Activated naive CD4-positive, alpha-beta T cell treated with anti-CD3 and anti-CD28 coated beads, Interleukin-2, amount 50 U/mL, for 72 hours (primary cell): ENCODE measurements at places on chromosomes 12 and 14. TPM values are rescaled to one million over a fixed set of nuclear protein-coding genes. Genes with fewer than 3 reads are reported as not detected.

Gene LGR5
- not detected for total RNA-seq

Gene MYH6
- not detected for total RNA-seq

Gene METTL17
- 142 TPM for total RNA-seq

Gene SYNDIG1L
- total RNA-seq, result not detected

Gene AQP2
- not detected for total RNA-seq

Gene ARHGAP9
- total RNA-seq, result 195 TPM

Gene CLEC4E
- total RNA-seq, result not detected

Gene IRAK3
- total RNA-seq, result 1.0 TPM

DNA sequence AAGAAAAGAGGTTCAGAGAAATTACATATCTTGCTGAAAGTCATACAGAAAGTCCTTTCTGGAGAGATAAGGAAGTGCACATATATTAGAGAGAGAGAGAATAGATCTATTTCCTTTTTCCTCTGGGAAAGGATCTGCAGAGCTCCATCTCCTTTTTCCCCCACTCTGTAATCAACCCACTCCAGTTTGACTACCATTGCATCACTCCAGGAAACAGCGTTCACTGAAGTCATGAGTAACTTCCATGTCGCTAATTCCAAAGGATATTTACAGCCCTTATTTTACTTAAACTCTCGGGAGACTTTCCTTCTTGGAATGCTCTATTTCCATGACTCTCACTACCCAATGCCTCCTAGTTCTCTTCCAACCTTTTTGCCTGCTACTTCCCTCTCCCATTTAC lies 72.5 kb upstream of the PARP11 start:
- no peak for DNase-seq

GRCh38 chr14:34275078-34275477 lies 187.0 kb downstream of the SPTSSA start:
- no peak for DNase-seq

- DNase-seq, result no peak
Measured at GRCh38 chr14:58701604-58702003, 63.8 kb downstream of the DACT1 start.

DNA sequence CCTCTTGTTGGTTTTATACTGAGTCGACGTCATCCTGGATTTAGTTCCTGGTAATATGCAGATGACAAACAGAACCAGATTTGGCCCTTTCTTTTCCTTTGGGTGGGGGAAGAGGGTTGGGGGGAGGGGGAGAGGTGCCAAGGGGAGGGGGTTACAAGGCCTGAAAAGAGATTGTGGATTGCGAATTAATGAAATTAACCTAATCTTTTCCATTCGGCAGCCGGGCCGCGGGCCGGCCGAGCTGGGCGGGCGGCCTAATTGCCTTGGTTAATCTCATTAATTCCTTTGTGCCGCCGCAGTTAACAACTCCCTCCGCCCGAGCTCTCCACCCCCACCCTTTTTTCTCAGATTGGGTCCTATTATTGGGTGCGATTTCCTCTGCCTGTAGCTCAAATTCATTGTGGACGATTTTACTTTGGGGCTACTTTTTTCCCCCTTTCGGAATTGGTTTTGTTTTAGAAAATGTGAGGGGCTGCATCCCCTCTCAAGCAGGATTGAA lies 387 bp upstream of the GSC start:
- no peak for DNase-seq

GRCh38 chr12:57765003-57765697 lies 1.7 kb downstream of the CYP27B1 start:
- peak; percentile 78 for DNase-seq

DNA sequence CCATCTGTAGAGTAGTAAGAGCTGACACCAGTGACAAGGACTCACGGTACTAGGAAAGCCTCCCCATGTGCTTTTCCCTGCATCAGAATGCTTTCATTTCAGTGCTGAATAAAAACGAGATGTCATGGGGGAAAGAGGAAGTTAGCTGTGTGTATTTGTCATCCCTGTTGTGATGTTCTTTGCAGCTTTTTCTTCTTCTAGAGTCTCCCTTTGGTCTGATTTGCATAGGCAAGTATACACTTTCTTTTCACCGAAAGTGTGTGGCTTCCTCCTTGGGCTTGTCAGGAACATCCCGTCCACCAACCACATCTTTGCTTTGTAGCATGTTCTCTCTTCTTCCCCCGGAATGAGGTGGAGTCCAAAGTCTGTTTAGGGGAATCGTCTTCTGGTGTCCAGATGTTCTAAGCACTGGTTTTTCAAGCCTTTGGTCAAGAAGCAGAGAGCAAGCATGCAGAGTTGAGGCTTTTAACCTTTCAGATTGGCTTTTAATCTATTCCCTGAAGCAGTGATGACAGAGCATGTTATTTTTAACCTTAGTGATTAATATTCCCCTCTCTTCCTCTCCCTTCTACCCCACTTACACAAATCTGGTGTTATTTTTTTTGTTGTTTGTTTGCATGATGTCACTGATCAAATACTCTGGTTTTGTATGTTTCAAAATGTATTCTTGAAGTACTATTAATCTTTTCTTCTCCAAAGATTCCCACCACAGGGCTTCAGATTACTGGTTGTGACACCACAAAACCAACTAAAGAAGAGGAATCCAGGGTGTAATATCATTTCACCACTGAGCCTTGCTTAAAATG lies 163.4 kb downstream of the SAMD4A start:
- peak; percentile 51 for DNase-seq

GRCh38 chr14:55430024-55430690 lies 10.3 kb downstream of the TBPL2 start:
- no peak for DNase-seq

DNA sequence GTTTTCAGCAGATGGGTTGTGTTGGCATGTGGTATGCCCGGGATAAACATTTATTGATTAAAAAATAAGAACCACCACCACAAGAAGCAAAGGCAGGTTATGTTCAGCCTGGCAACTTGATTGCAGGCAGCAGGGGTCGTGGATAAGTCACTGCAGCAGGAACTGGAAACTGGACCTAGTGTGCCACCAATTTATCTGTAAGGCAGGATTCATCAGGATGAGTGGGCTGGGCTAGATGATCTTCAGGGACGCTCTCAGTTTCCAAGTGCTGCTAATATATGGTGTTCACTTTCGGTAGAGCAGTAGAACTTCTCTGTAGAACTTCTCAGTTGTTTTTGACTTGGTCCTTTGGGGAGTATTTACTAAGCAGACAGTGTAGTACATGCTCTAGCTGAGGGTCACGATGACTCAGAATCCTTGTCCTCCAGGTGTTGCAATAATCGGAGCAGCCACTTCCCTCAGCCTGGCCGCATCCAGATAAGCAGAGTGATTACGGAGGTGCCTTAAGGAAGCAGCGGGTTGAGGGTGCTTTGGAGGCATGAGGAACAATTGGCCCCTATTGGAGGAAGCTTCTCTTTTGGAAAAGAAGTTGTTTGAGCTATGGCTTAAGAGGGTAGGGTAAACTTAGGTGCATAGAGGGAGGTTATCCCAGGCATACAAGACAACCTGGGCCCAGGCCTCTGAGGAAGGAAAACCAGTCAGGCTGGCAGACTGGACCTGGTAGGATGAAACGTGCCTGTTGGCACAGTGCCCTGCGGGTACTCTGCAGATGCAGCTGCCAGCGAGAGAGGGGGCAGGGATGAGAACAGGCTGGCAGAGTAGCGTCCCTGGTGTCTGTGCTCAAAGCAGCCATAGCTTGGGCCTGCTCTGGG lies 104.0 kb downstream of the GPR135 start:
- no peak for DNase-seq

GRCh38 chr12:39392154-39392925 lies 50.6 kb downstream of the KIF21A start:
- no peak for DNase-seq

DNA sequence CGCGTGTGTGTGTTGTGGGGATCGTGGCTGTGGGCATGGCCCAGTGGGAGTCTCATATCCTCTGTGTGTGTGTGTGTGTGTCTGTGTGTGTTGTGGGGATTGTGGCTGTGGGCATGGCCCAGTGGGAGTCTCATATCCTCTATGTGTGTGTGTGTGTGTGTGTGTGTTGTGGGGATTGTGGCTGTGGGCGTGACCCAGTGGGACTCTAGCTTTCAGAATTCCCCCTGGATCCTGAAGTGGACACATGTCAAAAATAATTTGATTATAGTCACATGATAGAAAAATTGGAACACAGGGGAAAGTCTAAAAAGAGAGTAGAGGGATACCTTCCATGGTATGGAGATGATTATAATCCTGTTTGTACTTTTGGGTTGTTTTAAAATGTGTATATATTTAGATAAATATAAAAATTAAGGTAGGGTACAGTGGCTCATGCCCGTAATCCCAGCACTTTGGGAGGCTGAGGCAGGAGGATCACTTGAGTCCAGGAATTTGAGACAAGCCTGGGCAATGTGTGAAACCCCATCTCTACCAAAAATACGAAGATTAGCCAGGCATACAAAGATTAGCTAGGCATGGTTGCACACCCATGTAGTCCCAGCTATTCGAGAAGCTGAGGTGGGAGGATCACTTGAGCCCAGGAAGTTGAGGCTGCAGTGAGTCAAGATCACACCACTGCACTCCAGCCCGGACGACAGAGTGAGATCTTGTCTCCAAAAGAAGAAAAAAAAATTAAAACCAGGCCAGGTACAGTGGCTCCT lies 11.0 kb downstream of the PAPLN start:
- no peak for DNase-seq

- DNase-seq, result no peak
Measured at GRCh38 chr12:105640761-105641160, 310.3 kb downstream of the C12orf75 start.

GRCh38 chr12:66014818-66015217 lies 115.7 kb downstream of the LLPH start:
- no peak for DNase-seq

GRCh38 chr12:46629331-46630229 lies 196.2 kb downstream of the SLC38A4 start:
- no peak for DNase-seq

DNA sequence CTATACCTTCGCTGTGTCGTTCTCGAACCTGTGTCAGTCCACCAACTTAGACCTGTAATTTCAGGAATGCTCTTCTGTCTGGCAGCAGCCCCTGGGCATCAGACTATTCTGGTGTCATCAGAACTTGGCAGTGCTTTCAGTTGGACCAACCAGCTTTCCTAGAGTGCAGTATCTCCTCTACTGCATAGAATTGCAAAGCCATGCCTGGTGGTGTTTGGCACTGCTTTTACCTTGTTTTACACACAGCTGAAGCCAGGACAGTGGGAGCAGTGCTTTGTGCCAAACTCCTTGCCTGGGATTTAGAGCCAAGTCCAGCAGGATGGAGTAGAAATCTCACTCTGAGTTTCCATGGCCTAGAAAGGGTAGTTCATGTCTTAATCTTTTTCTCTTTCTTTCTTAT lies 1.5 kb downstream of the FLVCR2 start:
- no peak for DNase-seq

DNA sequence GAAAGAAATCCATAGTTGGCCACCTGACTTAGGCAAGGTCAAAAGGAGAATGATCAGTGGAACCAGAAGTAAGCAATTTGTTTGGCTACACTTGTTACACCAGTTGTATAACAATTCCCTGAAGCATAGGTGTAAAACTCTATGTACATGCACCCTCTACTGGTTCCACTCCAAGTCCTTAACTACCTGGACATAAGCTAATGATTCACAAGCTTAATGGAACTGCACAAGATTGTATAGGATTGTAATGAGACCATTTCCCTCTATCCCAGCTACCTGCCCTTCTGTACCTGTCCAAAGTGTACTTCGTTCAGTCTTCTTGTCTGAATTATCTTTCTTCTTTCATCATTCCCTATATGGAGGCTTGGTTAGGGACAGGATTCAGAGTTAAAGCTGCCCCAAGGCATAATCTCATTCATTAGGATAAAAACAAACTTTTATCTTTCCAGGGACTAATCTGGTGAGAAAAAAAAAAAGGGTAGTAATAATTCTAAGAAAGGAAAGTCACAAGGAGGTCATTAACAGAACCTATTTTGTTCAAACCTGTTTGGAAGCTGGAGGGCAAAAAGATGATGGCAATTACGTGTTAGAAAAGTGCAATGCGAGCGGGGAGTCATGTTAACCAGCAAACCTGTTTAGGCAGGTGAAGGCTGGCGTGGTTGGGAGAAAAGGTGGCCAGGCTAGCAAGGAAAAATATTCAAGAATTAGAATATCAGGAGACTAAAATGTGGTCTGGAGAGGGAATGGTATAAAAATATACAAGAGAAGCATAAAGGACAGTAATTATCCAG lies 2.8 kb upstream of the TMEM52B start:
- no peak for DNase-seq

GRCh38 chr14:55807053-55807880 lies 227.3 kb downstream of the KTN1 start:
- DNase-seq, result peak; percentile 57

DNA sequence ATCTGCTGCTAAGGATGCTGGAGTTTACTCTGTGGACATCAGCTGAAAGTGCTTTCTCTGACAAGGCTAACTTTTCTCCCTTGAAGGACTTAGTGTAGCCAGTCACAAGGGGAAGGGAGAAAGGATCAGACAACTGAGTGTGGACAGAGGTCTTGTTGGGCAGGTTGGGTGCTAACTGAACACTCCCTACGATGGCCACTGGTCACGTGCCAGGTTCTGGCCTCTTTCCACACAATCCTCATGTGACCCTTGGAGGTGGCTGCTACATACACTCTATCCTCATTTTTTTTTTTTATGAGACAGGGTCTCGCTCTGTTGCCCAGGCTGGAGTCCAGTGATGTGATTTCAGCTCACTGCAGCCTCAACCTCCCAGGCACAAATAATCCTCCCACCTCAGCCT lies 39.7 kb downstream of the FOXN4 start:
- DNase-seq, result no peak

DNA sequence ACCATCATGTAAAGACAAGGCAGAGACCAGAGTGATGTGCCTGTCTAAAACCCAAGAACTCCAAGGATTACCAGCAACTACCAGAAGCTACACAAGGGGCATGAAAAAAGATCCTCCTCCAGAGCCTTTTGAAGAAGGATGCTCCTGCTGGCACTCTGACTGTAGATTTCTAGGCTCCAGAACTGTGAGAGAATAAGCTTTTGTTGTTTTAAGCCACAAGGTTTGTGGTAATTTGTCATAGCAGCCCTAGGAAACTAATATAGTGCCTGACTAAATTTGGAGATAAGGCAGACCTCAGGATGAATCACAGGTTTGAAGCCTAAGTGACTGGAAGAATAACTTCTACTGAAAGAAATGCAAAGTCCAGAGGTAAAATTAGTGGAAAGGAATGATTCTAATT lies 132.9 kb downstream of the CEP83 start:
- peak; percentile 13 for DNase-seq

- DNase-seq, result no peak
Measured at GRCh38 chr12:65335981-65336380, 57.5 kb downstream of the MSRB3 start.

GRCh38 chr14:36513451-36514277 lies 6.4 kb downstream of the NKX2-1 start:
- no peak for DNase-seq

DNA sequence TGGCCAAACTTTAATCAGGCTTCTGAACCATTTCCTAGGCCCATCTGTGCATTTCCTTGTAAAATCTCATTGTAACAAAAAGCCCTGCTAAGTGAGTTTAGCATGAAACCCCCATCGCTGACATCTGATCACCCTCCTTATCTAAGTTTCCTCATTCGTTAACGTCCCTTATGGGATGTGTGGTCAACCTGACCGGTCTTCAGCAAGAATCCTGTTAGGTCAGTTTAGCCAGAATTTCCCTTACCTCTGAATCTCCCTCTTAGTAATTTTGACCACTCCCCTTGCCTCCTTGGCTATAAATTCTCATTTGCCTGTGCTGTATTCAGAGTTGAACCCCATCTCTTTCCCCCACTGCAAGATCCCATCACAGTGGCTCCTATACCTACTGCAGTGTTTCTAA lies 239.3 kb downstream of the RMST start:
- no peak for DNase-seq
